Lung (tissue), 17 donors: ENCODE measurements at places on chromosomes 2 and 18. TPM values are rescaled to one million over a fixed set of nuclear protein-coding genes. Genes with fewer than 3 reads are reported as not detected.
A peak's percentile ranks its signal among the peaks of the same experiment; 100 is the strongest.

Gene UGT1A4
- 0.55 TPM for polyA plus RNA-seq

Gene PJVK
- 0.82 TPM for polyA plus RNA-seq

Gene ALPG
- 0.14 TPM for polyA plus RNA-seq

GRCh38 chr2:88019985-88020384 is 3.6 kb upstream of the RNU2-63P start:
- H3K27ac ChIP-seq = no peak overlapping the region
- no peak overlapping the region for H3K4me3 ChIP-seq
- DNase-seq = no peak
- no peaks in the 10 kb centered on the region for H3K4me1 ChIP-seq
- no peaks in the 10 kb centered on the region for H3K36me3 ChIP-seq

DNA sequence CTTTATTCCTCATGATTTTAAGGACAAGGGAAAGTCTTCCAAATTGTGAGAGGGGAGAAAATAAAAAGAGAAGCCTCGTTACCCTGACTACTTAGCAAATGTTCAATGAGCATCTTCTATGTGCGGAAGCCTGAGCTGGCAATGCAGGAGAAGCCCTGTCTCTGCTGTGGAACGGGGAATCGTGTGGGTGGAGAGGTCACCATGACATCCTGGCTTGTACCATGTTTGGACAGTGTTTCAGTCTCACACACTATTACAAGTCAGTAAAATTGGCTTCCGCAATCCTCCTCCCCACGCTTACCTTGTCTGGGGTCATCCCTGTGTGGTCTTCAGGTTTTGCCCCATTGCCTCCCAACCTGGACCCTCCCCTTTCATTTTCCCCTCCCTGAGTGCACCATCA is 65.0 kb upstream of the PPM1B start:
- DNase-seq = no peak
- H3K4me1 ChIP-seq = peaks cover 4% of the 10 kb centered on the region
- H3K27ac ChIP-seq = no peak overlapping the region
- no peak overlapping the region for H3K4me3 ChIP-seq

GRCh38 chr18:26532367-26533340 is 15.7 kb downstream of the KCTD1 start:
- no peak for DNase-seq
- no peaks in the 10 kb centered on the region for H3K36me3 ChIP-seq
- H3K4me1 ChIP-seq = no peaks in the 10 kb centered on the region
- no peaks in the 10 kb centered on the region for H3K27me3 ChIP-seq
- H3K27ac ChIP-seq = no peak overlapping the region

GRCh38 chr2:134282629-134283400 is 28.9 kb downstream of the MGAT5 start:
- H3K4me3 ChIP-seq = no peak overlapping the region
- peaks cover 5% of the 10 kb centered on the region for H3K4me1 ChIP-seq
- no peaks in the 10 kb centered on the region for H3K36me3 ChIP-seq
- H3K27ac ChIP-seq = no peak overlapping the region

DNA sequence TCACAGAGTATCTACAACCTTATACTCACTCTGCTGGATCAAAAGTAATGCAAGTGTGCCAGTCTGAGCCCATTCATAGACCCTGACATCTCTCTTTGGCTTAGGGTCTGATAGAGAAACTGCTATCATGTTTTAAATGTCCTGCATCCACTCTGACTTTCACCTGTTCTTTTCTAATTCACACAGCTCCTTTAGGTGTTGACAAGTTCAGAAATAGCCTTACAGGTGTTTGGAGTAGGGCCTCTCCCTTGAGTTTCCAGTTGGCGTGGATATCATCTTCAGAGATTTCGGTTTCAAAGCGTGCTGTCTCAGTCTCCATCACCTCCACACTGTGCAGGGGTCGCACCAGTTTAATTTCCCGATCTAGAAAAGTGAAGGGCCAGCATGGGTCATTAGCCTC is 150.3 kb downstream of the PLEKHA3 start:
- DNase-seq = no peak
- peak overlapping the region; percentile 35 for H3K27ac ChIP-seq
- no peaks in the 10 kb centered on the region for H3K27me3 ChIP-seq
- H3K4me3 ChIP-seq = no peak overlapping the region

- H3K4me1 ChIP-seq = no peaks in the 10 kb centered on the region
- no peaks in the 10 kb centered on the region for H3K27me3 ChIP-seq
- H3K27ac ChIP-seq = no peak overlapping the region
- H3K4me3 ChIP-seq = no peak overlapping the region
- H3K36me3 ChIP-seq = no peaks in the 10 kb centered on the region
Measured at GRCh38 chr2:71700041-71700657, 246.8 kb downstream of the DYSF start.

GRCh38 chr2:105237045-105237765 is 4.3 kb upstream of the GPR45 start:
- no peaks in the 10 kb centered on the region for H3K27me3 ChIP-seq
- H3K36me3 ChIP-seq = no peaks in the 10 kb centered on the region
- H3K27ac ChIP-seq = no peak overlapping the region
- no peaks in the 10 kb centered on the region for H3K4me1 ChIP-seq

DNA sequence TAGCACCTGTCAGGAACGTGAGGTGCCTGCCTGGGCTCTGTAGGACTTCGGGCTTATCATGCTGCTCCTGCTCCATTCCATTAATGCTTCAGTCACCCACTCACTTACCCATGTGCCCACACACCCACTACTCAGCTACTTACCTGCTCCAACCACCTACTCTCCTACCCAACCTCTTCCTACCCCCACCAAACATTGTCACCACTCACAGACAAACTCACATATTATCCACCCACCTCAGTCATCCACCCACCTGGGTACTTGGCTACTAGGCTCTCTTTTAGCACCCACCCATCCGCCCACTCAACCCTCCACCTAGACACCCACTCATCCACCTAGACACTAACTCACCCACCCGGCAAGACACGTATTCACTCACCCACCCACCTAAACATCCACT is 724.7 kb upstream of the RAB6C start:
- H3K36me3 ChIP-seq = no peaks in the 10 kb centered on the region
- no peak overlapping the region for H3K4me3 ChIP-seq
- DNase-seq = no peak
- no peak overlapping the region for H3K27ac ChIP-seq

DNA sequence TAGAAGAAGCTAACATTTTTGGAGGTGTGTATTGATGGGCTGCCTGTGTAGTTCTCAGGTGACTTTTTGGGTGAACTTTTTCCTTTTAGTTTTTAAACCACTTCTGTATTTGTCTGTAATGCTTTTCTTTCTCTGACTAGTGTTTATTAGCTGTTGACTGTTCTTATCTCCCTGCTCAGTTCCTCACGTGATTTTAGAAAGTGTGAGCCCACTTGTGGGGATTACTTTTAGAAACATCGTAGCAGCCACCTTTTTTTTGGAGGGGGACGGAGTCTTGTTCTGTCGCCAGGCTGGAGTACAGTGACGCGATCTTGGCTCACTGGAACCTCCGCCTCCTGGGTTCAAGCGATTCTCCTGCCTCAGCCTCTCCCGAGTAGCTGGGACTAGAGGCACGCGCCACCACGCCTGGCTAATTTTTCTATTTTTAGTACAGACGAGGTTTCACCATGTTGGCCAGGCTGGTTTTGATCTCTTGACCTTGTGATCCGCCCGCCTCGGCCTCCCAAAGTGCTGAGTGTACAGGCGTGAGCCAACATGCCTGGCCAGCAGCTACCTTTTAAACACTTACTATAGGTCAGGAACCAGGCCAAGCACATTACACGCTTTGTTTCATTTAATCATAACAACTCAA is 9.2 kb upstream of the CDKL4 start:
- no peak for DNase-seq
- no peaks in the 10 kb centered on the region for H3K4me1 ChIP-seq
- no peak overlapping the region for H3K4me3 ChIP-seq
- H3K27me3 ChIP-seq = no peaks in the 10 kb centered on the region

GRCh38 chr2:196925051-196925767 is 1.3 kb downstream of the PGAP1 start:
- no peaks in the 10 kb centered on the region for H3K36me3 ChIP-seq
- H3K27ac ChIP-seq = peak overlapping the region; percentile 18
- H3K27me3 ChIP-seq = no peaks in the 10 kb centered on the region
- DNase-seq = no peak

DNA sequence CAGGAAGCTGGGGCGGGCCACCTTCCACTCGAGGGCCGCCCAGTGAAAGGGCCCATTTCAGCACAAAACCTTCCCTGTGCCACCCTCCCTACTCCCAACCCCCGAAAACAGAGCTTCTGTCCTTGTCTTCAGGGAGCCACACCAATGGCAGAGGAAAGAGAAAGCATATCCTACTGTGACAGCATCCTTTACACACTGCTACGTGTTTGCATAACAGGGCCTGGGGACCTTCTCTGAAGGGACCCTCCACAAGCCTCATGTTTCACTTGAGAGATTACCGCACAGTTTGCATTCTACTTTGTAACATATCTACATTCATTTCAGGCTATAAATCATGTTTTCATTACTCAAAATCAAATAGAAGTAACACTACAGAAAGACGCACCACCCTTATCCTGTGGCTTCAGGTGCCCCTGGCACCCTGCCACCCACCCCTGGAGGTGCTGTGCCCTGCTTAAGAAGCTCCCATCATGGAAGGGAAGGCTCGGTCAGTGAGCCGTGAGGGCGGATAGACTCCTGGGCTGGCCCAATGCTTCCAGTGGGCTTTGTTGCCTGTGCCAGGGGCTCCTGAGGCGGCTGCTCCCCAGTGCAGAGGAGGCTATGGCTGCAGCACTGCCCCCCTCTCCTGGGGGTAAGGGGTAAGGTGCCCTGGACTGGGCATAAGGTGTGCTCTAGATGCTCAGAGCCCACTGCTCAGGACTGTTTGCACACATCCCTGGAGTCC is 52.0 kb downstream of the EIPR1 start:
- H3K36me3 ChIP-seq = peaks cover 5% of the 10 kb centered on the region
- H3K4me1 ChIP-seq = no peaks in the 10 kb centered on the region
- no peaks in the 10 kb centered on the region for H3K27me3 ChIP-seq
- no peak overlapping the region for H3K4me3 ChIP-seq
- H3K27ac ChIP-seq = no peak overlapping the region
- DNase-seq = no peak

GRCh38 chr18:3107740-3108151 is 94.8 kb upstream of the LPIN2 start:
- no peak for DNase-seq
- no peak overlapping the region for H3K4me3 ChIP-seq
- no peak overlapping the region for H3K27ac ChIP-seq
- no peaks in the 10 kb centered on the region for H3K27me3 ChIP-seq
- H3K4me1 ChIP-seq = peaks cover 2% of the 10 kb centered on the region
- no peaks in the 10 kb centered on the region for H3K36me3 ChIP-seq

GRCh38 chr2:177211576-177212105 is 953 bp upstream of the HNRNPA3 start:
- H3K27me3 ChIP-seq = no peaks in the 10 kb centered on the region
- no peak for DNase-seq
- peaks cover 6% of the 10 kb centered on the region for H3K4me1 ChIP-seq
- peak overlapping the region; percentile 34 for H3K4me3 ChIP-seq
- peaks cover 19% of the 10 kb centered on the region for H3K36me3 ChIP-seq
- H3K27ac ChIP-seq = peak overlapping the region; percentile 99

- no peaks in the 10 kb centered on the region for H3K4me1 ChIP-seq
- no peak overlapping the region for H3K27ac ChIP-seq
- H3K4me3 ChIP-seq = no peak overlapping the region
- H3K27me3 ChIP-seq = no peaks in the 10 kb centered on the region
- H3K36me3 ChIP-seq = no peaks in the 10 kb centered on the region
- DNase-seq = no peak
Measured at GRCh38 chr2:215880970-215881369, 132.4 kb downstream of the MREG start.

DNA sequence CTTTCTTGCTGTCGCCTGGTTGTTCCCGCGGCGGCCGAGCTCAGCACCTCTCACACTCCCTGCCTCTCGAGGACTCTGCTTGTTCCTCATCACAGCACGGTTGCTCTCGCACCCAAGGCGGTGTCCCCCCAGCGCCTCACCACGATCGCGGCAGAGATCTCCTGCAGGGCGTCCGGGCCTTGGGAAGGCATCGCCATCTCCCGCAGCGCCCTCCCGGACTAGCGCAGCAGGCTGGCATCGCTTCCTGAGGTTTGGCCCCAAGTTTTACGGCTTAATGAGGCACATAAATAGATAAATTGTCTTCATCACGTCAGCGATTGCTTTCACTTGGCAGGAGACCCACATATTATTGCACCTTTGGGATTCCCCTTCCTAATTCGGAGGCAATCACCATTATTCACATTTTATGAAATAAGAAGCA is 125.4 kb downstream of the RGPD3 start:
- no peaks in the 10 kb centered on the region for H3K4me1 ChIP-seq
- no peaks in the 10 kb centered on the region for H3K27me3 ChIP-seq
- H3K27ac ChIP-seq = no peak overlapping the region
- no peaks in the 10 kb centered on the region for H3K36me3 ChIP-seq

DNA sequence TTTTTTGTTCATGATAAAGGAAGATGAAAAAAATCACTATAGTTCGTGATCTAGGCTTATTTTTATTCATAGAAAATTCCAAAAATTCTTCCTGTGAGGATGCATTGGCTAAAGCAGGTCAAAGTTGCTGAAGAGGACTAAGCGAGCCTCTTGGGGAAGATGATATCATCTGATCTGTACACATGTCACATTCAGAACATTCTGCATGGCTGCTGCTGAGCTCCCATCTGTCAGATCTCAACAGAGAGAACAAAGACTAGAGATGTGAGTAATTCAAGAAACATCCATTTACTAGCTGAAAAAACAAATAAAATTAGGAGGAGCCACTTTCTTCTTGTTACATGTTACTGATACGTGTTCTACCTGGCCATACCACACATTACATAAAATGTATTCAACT is 518.6 kb upstream of the FSIP2 start:
- no peak for DNase-seq
- H3K27me3 ChIP-seq = no peaks in the 10 kb centered on the region
- no peaks in the 10 kb centered on the region for H3K36me3 ChIP-seq
- H3K27ac ChIP-seq = no peak overlapping the region
- H3K4me1 ChIP-seq = no peaks in the 10 kb centered on the region

GRCh38 chr18:74451148-74451547 is 6.0 kb downstream of the DIPK1C start:
- no peak overlapping the region for H3K27ac ChIP-seq
- H3K4me1 ChIP-seq = no peaks in the 10 kb centered on the region
- H3K27me3 ChIP-seq = peaks cover 7% of the 10 kb centered on the region
- DNase-seq = no peak
- H3K36me3 ChIP-seq = no peaks in the 10 kb centered on the region

DNA sequence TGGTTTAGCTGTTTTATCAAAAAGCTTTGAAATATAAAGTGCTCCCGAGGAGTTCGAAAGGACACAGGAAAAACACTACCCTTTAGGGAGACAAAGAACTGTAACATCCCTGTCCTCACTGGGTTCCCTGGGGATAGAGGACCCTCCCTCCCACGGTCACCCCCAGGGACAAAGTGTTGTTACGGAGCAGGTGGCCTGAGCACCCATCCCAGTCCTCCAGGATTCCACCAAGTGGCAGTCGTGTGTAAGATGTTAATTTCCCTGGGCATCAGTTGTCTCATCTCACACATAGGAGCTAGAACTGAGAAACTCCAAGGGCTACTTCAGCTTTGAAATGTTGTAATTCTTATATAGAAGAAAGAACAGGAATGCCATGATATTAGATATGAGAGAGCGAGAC is 137.7 kb downstream of the ALK start:
- H3K36me3 ChIP-seq = no peaks in the 10 kb centered on the region
- no peak overlapping the region for H3K4me3 ChIP-seq
- no peak for DNase-seq
- no peak overlapping the region for H3K27ac ChIP-seq
- no peaks in the 10 kb centered on the region for H3K27me3 ChIP-seq

GRCh38 chr18:37393945-37394609 is 171.5 kb downstream of the CELF4 start:
- H3K27ac ChIP-seq = peak overlapping the region; percentile 13
- no peaks in the 10 kb centered on the region for H3K4me1 ChIP-seq
- peak; percentile 94 for DNase-seq
- H3K36me3 ChIP-seq = no peaks in the 10 kb centered on the region
- H3K4me3 ChIP-seq = no peak overlapping the region
